ENCODE measurements at places on chromosomes 1 and 21. TPM values are rescaled to one million over a fixed set of nuclear protein-coding genes. Genes with fewer than 3 reads are reported as not detected.

Gene C1orf94
- total RNA-seq, result not detected

DNA sequence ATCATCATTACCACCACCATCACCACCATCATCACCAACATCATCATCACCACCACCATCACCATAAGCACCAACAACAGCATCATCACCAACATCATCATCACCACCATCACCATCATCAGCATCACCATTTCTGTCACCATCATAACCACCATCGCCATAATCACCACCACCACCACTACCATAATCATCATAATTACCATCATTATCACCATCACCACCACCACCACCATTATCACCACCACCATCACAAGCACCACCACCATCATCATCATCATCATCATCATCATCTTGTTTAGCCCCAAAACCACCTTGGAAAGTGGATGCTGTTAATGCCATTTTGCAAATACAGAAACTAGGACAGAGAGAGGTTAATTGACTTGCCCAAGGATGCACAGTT, 22.5 kb downstream of the CAMK2N1 start:
- DNase-seq, result no peak

- DNase-seq, result no peak
These were observed 14.2 kb upstream of the ADORA3 start for GRCh38 chr1:111517469-111518225.

- no peak for DNase-seq
These were observed 24.7 kb upstream of the HMGN1 start for GRCh38 chr21:39373634-39374033.

- no peak for DNase-seq
These were observed at the start of gene FCRL4 for GRCh38 chr1:157597959-157598667. FCRL4 (minus strand) TSS chr1:157598085; CDS start chr1:157597944, 141 bp downstream.

DNA sequence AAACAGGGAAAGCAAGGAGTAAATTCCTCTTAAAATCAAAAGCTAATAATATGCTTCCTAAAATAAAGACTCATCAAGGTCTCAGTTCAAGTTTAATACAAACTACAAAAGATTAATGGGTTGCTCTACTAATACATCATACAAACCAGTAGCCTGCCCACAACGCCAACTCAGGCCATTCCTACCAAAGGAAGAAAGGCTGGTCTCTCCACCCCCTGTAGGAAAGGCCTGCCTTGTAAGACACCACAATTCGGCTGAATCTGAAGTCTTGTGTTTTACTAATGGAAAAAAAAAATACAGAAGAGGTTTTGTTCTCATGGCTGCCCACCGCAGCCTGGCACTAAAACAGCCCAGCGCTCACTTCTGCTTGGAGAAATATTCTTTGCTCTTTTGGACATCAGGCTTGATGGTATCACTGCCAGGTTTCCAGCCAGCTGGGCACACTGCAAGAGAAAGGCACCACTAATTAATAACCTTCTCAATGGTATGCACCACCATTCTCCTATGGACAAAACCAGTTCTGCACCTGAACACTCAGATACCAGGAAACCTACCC, 10.6 kb downstream of the PRDX1 start:
- no peak for DNase-seq

GRCh38 chr1:79726321-79726720, 719.8 kb upstream of the ADGRL4 start:
- DNase-seq, result no peak
